A549 treated with GW870086 at 1 μM for 4 hours (cell line): ENCODE measurements at places on chromosomes 3 and 15. TPM values are rescaled to one million over a fixed set of nuclear protein-coding genes. Genes with fewer than 3 reads are reported as not detected.

Gene SEC11A
- total RNA-seq = 324 to 422 TPM (median 331 TPM) in 5 replicates

Gene BCL2A1
- 10.2 to 13.6 TPM (median 10.8 TPM) in 5 replicates for total RNA-seq

Gene CADM2
- 0.10 to 0.38 TPM (median 0.29 TPM) in 3 of 5 replicates, not detected in the others for total RNA-seq

Gene TRPM7
- 20.6 to 24.4 TPM (median 24.0 TPM) in 5 replicates for total RNA-seq

Gene NR2E3
- 0.12 to 0.59 TPM (median 0.22 TPM) in 4 of 5 replicates, not detected in the other for total RNA-seq

Gene PYGO1
- 5.6 to 8.5 TPM (median 7.0 TPM) in 5 replicates for total RNA-seq

Gene TMEM207
- not detected in 5 replicates for total RNA-seq

Gene ZNF35
- total RNA-seq = 6.1 to 7.0 TPM (median 6.5 TPM) in 5 replicates

Gene MTMR10
- 10.9 to 18.5 TPM (median 17.9 TPM) in 5 replicates for total RNA-seq

Gene EFCAB12
- total RNA-seq = 0.73 to 1.00 TPM (median 0.80 TPM) in 5 replicates

Gene AGTR1
- total RNA-seq = 0.49 to 0.77 TPM (median 0.55 TPM) in 5 replicates

Gene ST8SIA2
- total RNA-seq = 0.37 to 0.67 TPM (median 0.52 TPM) in 5 replicates

Gene CELF6
- total RNA-seq = 0.11 to 0.24 TPM (median 0.16 TPM) in 5 replicates

Gene GOLGB1
- total RNA-seq = 14.8 to 16.8 TPM (median 16.0 TPM) in 5 replicates

Gene HPS3
- total RNA-seq = 29.7 to 35.4 TPM (median 33.7 TPM) in 5 replicates

Gene KCNMB3
- total RNA-seq = 0.95 to 1.5 TPM (median 1.1 TPM) in 5 replicates

Gene GRAMD2A
- total RNA-seq = 0.07 to 0.21 TPM (median 0.17 TPM) in 3 of 5 replicates, not detected in the others

Gene ZCWPW2
- total RNA-seq = not detected in 5 replicates

Gene TM4SF4
- 30.0 to 39.1 TPM (median 37.6 TPM) in 5 replicates for total RNA-seq
